ENCODE measurements at places on chromosomes 11 and 22.

GRCh38 chr11:83612891-83613766, 327.0 kb upstream of the CCDC90B start:
- no peak for DNase-seq

DNA sequence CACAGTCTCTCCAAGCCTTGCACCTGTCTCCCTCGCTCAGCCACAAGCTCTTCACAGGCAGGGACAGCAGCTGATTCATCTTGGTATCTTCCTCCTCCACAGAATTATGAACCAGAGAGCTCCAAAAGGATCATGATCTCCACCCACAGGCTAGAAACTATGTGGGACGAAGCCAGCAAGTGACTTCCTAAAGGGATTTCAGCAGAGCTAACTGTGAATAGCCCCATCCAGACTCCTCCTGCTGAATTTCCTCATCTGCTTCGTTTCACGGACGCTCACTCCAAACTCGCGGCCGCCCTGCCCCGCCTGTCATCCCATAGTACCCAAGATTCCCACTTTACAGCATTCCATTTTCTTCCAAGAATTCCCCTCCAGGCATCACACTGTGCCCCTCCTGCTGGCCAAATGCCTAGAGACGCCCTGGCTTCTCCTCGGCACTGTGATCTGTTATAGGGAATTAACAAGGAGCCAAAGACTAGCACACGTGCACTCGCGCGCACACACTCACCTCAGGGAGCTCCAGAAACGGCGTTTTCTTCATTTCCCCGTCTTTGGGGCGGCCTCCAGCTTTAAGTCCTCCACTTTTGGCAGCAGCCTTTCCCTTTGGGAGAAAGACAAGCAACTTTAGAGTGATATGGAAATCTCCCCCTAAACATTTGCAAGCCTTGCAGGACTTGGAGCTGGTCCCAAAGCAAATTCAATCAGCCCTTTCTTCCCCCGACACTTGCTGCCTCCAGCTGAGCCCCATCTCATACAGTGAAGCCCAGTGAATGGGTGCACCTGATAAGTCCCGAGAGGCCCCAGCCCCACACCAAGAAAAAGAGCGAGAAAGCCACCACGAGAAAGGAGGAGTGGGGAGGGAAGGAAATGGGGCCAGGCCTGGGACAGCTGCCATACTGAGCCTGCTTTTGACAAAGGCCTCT, 35.5 kb downstream of the SPATA19 start:
- DNase-seq = no peak

- no peak for DNase-seq
Observed at GRCh38 chr11:65415499-65416340, 6.9 kb upstream of the NEAT1 start.

- no peak for DNase-seq
Observed at GRCh38 chr11:20739577-20739976, 70.2 kb downstream of the NELL1 start.

GRCh38 chr11:70592641-70593165, 194.4 kb downstream of the CTTN start:
- no peak for DNase-seq

DNA sequence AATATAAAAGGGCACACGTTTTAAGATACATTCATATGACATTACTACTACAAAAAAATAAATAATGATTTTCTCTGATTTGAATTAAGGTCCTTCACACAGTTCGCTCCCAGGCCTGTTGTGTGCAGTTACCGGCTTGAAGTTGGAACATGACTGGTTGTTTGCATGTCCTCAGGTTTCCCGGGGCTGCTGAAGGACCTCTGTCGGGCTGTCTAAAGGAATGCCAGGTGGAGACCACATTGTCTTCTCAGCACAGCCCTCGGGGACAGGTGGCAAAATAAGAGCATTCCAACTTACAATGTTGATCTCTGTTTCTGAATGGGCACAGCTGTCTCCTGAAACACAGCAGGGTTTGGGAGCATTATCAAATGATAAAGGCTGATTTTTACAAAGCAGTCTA, 14.9 kb downstream of the VSIG10L2 start:
- no peak for DNase-seq

GRCh38 chr11:33953289-33953688, 61.4 kb upstream of the LMO2 start:
- DNase-seq = no peak

DNA sequence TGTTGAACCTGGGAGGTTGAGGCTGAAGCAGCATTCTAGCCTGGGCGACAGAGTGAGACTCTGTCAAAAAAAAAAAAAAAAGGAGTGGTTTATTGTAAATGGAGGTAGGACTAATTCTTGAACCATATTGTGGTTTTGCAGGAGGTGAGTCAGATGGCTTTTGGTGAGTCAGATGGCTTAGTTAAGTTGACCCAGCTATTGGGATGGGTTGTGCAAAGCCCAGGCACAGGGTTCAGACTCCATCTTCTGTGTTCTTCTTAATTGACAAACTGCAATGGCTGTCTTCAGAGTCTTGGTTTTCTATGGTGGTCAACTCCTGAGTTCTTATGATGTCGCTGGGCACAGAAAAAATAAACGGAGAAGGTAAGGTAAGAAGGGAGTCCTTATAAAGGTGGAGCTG, 182.7 kb downstream of the ADAMTS15 start:
- DNase-seq = no peak

- DNase-seq = peak; percentile 94
Observed at GRCh38 chr11:44611687-44612434, 46.4 kb downstream of the CD82 start.

- DNase-seq = no peak
Observed at GRCh38 chr11:108916935-108917334, 252.1 kb downstream of the DDX10 start.

GRCh38 chr11:46917109-46917761, 1.1 kb downstream of the LRP4 start:
- peak; percentile 15 for DNase-seq

GRCh38 chr11:33706966-33707365, 6.3 kb upstream of the C11orf91 start:
- DNase-seq = no peak

DNA sequence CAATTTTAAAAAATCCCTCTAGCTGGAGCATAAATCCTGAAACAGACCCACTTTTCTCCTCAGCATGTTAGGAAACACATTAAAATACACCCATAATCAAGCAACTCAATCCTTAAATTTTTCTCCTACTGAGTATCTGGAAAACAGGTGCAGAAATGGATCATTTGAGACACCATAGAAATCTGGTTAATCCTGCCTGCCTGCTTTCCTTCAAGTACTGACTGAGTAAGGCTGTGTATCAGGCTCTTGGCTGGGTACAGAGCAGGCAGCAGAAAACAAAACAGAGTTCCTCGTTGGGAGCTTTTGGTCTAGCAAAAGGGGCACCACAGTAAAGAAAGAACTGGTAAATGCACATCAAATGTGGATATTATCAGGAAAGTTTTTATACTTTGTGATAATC, 1.9 kb downstream of the KCNQ1OT1 start:
- no peak for DNase-seq

GRCh38 chr11:123203934-123204333, 8.9 kb upstream of the CLMP start:
- DNase-seq = no peak

DNA sequence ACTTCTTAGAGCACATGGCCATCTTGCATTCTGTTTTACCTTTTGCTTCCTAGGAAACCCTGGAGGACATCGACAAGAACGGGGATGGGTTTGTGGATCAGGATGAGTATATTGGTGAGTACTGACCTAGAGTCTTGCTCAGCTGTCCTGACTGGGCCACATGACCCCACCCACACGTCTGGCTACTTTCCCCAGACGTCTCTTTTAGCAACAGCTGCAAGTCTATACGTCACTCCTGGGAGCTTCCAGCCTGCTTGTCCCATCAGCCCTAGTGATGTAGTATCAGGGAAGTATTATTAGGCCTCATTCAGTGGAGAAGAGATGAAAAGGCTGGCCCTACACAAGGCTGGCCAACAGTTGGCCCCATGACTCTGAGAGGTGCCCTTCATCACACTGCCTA, 9.6 kb downstream of the RCN1 start:
- DNase-seq = no peak

GRCh38 chr11:69636512-69637197, 4.3 kb upstream of the CCND1 start:
- no peak for DNase-seq

GRCh38 chr22:46373921-46374662, 38.6 kb downstream of the TRMU start:
- no peak for DNase-seq

GRCh38 chr11:16853266-16853665, 114.8 kb downstream of the C11orf58 start:
- DNase-seq = no peak

DNA sequence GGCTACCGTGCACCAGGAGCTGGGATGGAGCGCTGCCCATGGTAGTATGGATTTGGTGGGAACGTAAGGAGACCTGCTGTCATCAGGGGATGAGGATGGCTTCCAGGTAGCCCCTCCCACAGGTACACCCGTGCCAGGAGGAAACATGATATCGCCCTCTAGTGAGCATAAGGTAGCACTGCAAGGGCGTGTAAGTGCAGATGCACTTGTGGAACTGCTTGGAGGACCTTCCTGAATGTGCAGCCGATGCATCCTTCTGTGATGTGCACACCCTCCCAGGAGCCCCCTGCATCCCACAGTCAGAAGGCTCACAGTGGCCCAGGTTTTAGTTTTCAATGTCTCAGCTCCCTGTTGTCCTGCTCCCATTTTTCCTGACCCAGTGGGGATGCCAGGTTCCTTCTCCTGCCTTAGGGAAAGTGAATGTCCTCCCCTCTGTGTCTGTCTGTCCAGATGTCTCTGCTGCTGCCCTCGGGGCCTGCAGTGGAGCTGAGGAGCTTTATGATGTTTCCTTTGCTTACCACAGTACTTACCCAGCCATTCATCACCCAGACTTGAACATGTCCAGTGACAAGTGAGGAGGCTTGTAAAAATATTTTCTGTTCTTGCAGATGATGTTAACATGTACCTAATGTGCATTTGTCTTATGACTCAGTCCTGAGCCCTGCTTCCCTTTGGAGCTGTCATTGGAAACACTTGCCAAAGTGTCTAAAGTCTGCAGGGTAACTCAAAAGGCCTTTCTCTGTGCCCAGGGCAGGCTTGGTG, 49.2 kb downstream of the DBX1 start:
- peak; percentile 35 for DNase-seq

GRCh38 chr11:19658344-19658743, 54.3 kb upstream of the NAV2 start:
- DNase-seq = no peak

DNA sequence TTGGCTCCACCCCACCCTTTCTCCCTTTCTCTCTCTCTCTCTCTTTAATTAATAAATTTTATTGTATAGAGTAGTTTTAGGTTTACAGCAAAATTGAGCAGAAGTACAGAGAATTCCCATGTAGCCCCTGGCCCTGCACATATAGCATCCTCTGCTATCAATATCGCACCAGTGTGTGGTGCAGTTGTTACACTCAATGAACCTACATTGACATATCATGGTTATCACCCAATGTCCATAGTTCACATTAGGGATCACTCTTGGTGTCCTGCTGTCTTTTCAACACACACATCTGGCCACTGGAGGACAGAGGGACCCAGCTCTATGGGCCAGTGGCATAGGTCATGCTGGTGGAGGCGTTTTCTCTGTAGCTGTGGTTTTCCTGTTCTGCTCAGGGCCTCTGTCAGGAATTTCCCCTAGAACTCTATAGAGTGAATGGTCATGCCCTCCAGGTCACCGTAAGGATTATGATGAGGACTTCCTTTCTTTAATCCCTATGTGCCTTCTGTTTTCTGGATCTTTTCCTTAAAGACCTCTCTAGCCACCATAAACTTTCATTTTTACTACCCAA, 98.2 kb upstream of the NAV2 start:
- no peak for DNase-seq

DNA sequence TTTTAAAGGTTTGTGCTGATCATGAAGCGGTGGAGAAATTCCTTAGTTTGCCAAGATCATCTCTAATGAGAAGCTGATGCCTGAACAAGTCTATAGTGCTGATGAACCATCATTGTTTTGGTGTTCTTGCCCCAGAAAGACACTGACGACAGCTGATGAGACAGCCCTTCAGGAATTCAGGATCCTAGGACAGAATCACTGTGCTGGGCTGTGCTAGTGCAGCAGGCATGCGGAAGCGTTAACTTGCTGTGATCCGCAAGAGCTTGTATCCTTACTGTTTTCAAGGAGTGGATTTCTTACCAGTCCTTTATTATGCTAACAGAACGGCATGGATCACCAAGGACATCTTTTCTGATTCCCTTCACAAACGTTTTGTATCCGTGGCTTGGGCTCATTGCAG, 104.1 kb downstream of the TBC1D22A start:
- no peak for DNase-seq

GRCh38 chr11:32229576-32230240, 138.8 kb downstream of the RCN1 start:
- no peak for DNase-seq

DNA sequence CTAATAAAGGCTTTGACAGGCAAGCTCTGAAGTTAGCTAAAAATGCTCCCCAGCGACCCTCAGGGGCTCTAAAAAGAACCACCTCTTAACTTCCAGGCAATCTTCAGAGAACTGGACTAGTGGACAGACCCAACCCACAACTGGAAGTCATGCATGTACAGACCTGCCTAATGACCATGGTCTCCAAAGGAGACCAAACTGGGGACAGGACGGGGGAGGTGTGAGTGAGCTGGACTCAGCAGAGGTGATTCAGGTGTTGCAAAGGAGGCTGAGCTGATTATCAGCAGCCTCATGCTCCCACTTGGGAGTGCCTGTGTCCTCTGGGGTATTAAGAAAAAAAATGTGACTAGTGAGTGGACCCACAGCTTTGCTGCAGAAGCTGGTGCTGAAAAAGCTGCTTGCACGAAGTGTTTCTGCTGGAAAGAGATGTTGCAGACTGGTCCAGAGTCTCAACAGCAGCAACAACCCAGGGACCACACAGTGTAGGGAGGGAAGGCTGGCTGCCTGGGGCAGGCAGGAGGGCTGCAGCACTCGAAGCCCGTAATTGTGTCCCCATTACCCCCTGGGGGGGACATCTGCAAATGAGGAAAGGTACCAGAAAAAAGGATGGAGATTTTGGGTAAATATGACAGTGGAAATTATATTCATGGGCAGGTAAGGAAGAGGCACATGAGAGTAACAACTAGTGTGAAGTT, 35.3 kb downstream of the PITPNB start:
- no peak for DNase-seq

DNA sequence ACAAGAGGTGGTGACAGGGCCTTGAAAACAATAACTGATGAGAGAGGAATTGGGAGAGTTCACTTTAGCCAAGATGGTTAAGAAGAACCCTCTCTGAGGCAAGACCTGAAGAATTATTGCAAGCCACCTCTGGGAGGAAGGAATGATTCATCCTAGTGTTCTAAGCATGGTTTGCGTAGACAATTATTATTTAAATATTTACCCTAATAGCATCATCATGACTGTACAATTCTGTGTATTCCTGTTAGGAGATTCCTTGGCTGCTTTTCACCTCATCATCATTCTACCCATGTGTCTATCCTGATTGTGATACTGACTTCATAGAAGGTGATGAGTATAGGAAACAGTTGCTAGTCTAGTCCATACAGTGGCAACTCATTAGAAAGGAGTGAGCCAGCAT, 264.4 kb downstream of the DDX10 start:
- DNase-seq = no peak

DNA sequence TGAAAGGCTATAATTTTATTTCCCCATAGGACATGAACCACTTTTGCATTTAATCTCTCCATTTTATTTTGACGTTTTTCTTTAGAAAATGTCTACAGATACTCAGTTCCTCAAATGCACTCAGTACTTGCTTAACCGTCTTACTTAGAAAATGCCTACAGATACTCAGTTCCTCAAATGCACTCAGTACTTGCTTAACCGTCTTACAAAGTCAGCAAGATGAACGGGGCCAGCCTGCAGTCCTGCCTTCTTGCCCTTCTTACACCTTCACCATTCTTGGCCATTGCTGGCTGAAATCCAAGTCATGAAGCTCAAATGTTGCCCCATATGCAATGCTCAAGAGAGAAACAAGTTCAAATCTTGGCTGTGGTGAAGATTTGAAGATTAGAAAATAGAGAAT, 34.1 kb downstream of the CSNK2A3 start:
- no peak for DNase-seq
